ENCODE measurements at places on chromosomes 1 and 21. TPM values are rescaled to one million over a fixed set of nuclear protein-coding genes. Genes with fewer than 3 reads are reported as not detected.

The LCE1C gene
- not detected for total RNA-seq

GRCh38 chr1:26530895-26531598, 1.5 kb downstream of the RPS6KA1 start:
- H3K27ac ChIP-seq = no peak overlapping the region
- H3K27me3 ChIP-seq = no peaks in the 10 kb centered on the region
- no peaks in the 10 kb centered on the region for H3K36me3 ChIP-seq
- peaks cover 4% of the 10 kb centered on the region for H3K4me1 ChIP-seq

DNA sequence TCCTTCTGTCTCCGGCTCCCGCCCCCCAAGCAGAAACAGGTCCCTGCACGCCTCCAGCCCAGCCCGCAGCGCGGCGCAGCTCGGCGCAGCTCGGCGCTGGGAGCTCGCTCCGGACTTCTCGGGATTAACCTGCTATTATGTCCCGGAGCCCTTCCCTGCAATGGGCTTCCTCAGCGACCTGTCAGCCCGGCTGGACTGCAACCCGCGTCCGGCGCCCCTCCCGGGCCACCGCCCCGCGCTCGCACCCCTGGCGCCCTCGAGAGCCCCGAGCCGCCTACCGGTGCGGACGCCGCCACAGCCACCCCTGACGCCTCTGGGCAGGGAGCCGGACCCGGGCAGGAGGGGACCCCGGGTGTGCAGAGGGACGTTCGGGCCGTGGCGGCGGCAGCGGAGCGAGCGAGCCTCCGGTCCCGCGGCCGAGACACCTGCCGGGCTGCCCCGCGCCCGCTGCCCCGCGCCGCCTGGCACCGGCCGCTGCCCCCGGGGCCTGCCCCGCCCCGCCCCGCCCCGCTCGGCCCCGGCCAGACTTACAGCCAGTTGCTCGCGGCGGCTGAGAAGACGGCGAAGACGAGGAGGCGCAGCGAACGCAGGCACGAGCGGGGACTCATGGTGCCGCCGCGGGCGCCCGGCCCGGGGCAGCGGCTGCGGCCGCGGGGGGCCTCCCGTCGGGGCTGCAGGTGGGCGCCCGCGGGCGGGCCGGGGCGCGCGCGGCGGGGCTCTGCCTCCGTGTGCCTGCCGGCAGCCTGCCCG, 407 bp downstream of the WNT4 start:
- H3K4me1 ChIP-seq = no peaks in the 10 kb centered on the region
- H3K27me3 ChIP-seq = peaks cover 75% of the 10 kb centered on the region
- no peak for DNase-seq
- H3K36me3 ChIP-seq = no peaks in the 10 kb centered on the region
- peak overlapping the region; percentile 35 for H3K4me3 ChIP-seq

- no peaks in the 10 kb centered on the region for H3K36me3 ChIP-seq
- H3K4me3 ChIP-seq = no peak overlapping the region
- DNase-seq = peak; percentile 36
- H3K27ac ChIP-seq = no peak overlapping the region
- peaks cover 1% of the 10 kb centered on the region for H3K4me1 ChIP-seq
Observed at GRCh38 chr1:155531624-155532023, 31.0 kb downstream of the ASH1L start.
